Tibial nerve (tissue), 4 donors: ENCODE measurements at places on chromosomes 5 and 9.

- no peak for DNase-seq
These were observed at the start of gene PDCD1LG2 for GRCh38 chr9:5510360-5510931. Gene PDCD1LG2 (plus strand): TSS chr9:5510531. CDS start chr9:5522547, 12,016 bp downstream.

DNA sequence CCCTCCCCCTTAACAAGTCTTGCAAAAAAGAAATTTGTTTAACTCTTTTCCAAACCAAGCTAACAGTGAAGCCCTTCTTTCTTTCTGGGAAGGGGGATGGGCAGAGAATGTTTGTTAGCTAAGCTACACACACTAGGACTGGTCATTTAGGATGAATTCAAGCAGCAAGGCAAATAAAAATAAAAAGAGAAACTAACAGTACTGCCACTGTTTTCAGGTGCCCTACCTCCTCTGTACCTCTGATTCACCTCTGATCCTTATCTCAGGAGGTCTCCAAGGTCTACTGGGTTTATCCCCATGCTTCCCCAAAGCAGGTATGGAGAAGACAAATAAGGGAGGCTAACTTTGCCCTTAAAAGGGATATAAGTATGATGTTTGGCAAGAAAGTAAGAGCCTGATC, 52.9 kb downstream of the ELL2 start:
- DNase-seq, result no peak

DNA sequence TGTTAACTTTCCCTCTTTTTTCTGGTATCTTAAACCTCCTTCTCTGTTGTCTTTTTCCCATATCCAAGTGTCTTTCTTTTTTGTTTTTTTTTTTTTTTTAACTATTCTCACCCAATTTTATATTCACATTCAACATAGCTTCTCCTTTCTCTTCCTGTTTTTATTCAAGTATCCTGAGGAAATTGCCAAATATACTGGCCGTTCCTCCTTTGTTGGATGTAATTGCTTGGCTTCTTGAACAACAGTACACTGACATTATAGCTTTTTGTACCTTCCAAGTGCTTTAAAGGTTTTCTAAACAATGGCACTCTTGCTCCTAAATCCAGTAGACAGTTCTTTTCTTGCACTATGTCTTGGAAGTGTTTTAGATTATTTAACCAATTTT, 1146.8 kb downstream of the MAT2B start:
- DNase-seq, result no peak

- no peak for DNase-seq
These were observed 5.0 kb upstream of the HAVCR1 start for GRCh38 chr5:157063776-157064430.

DNA sequence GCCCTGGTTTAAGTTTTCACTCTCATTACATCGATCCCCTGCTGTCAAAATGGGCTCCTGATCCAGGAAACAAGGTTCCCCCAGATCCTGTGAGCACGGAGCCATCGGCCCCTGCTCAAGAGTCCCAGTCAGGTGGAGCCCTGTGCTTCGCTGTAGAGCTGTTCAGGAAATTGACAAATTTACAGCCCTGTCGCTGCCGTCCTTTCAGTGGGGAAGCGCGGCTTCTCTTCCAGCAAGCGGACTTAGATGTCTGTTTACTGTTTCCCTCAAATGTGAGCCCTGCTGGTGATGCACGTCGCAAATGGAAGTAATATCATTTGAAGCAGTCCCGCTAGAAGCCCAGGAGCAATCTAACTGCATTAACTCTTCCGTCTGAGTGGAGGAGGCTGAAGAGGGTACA, 760.9 kb upstream of the WWC1 start:
- DNase-seq, result no peak

GRCh38 chr9:125593581-125594222, 113.3 kb downstream of the MAPKAP1 start:
- no peak for DNase-seq
